ENCODE measurements at places on chromosomes 5 and 9.

DNA sequence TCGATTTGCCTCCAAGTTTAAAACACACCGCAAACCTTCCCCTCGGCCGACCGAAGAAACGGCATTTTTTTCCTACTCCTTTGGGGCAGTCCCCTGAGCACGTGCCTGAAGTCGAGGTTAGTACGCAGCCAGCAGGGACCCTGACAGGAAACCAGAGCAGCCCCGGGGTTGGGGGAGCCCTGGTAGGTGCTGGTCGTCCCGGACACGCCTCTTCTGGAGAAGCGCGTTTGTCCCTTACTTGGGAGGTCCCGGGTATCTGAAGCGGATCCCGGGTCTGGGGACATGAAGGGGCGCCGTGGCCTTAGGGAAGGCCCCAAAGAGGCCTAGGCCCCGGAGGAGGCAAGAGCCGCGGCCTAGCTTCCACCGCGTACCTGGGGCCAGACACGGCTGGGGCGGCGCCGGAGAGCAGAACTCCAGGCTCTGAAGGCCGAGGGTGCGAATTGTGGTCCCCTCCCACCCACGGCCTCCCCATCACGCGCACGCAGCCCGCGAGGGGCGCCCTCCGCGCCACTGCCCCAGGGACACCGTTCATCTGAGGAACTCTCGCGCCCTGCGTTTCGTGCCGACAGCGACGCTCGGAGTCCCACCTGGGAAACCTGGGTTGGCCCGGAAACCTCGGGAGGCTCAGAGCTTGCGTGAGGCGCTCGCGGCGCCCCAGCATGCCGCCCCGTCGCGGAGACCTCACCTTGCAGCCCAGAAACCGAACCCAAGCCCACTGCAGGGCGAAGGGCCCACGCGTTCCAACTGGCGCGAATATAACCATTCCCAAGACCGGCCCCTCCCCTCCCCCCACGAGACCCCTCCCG lies 10.4 kb downstream of the OTP start:
- no peak for DNase-seq

DNA sequence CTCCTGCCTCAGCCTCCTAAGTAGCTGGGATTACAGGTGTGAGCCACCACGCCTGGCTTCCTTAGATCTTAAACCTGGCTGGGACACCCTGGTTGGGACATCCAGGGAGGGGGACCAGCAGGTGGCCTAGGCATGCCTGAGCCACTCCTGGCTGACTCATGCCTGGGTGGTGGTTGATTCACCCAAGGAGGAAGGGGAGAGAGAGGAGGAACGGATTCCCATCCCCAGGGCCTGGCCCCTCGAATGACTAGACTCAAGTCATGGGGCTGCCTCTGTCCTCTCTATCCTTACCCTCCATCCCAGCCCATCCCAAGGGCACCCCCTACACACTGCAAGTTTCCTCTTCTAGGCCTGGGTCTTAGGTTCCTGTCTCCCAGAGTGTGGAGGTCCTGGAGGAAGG lies 12.7 kb downstream of the EEIG1 start:
- peak; percentile 36 for DNase-seq

DNA sequence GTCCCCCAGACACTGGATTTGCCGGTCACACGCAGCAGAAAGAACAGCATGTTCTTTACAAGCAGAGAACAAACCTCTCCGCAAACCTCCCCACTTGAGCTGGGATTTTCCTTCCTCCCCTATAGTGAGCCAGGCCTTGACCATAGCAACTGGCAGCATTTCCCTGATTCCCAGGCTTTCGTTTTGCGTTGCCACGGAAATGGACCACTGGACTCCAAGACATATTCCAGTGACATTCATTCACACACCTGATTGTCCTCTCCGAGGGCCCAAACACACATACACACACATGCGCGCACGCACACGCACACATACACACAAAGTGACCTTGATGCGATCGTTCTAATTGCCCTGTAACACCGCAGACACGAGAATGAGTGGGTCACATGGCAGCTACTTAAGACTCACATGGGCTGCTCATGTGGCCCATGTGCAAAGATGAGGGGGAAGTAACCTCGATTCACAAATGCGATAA lies 80.9 kb upstream of the CPEB4 start:
- no peak for DNase-seq

DNA sequence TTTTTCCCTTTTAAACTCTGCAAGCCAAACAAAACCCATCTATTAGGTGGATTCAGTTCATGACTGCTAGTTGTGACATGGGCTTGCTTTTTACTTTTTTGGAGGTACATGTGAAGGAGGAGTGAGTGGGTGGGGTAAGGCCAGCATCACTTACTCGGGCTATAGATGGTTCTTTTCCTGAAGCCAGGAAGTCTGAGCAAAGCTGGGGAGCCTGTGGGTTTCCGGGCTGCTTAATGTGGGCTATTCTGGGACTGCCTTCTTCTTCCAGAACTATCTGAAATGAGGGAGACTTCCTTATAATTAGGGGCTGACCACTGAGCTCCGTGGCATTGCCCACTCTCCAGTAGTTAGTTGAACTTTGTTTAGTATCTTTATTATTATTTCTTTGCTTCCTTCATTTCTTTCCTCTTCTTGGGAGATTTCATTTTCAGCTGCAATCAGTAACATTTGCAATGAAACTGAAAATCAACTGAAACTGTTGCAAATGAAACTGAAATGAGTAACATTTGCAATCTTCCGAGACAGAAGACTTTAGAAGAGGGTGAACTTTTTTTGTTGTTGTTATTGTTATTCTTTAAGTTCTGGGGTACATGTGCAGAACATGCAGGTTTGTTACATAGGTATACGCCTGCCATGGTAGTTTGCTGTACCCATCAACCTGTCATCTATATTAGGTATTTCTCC lies 204.9 kb downstream of the LRRC70 start:
- no peak for DNase-seq

DNA sequence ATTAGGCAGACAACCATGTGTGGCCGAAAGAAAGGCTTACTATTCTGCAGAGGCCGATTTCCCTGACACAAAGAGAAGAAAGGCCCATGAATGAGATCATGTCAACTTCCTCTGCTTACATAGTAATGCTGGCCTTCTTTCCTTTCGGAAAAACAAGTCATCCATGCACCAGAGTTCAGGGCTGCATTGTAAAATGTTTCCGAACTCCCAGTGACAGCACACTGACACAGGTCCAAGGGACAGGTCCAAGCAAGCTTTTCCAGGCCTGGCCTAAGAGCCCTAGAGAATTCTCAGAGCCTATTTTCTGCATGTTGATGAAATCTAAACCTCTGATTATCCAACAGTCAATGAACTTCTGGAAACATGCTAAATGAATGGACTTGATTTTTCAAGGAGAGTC lies 140.9 kb downstream of the ZNF608 start:
- no peak for DNase-seq

DNA sequence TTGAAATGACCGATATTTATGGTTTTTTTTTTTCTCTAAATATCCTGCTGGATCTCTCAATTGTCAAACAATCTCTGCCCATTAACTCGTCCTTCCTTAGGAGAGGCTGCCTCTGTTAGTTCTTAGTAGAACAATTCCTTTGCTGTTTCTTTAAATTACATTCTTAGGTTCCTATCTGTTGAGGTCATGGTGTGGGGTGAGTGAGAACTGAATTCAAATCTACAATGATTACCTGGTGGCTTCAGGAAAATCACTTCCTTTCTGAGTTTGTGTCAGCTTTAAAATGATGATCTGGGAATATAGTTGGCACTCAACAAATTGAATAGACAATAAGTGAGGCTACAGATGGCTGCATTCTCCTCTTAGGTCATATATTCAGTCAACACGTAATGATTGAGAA lies 82.1 kb upstream of the TNFSF8 start:
- no peak for DNase-seq

GRCh38 chr9:135006911-135007570 lies 80.4 kb upstream of the OLFM1 start:
- DNase-seq: no peak

GRCh38 chr5:149054416-149054815 lies 8.4 kb downstream of the SH3TC2 start:
- DNase-seq: peak; percentile 10

- DNase-seq: peak; percentile 3
Observed at GRCh38 chr5:130104895-130105688, 200.8 kb downstream of the CHSY3 start.

GRCh38 chr5:136309932-136310598 lies 55.3 kb downstream of the TRPC7 start:
- no peak for DNase-seq
